ENCODE measurements at places on chromosomes 5 and 9.

DNA sequence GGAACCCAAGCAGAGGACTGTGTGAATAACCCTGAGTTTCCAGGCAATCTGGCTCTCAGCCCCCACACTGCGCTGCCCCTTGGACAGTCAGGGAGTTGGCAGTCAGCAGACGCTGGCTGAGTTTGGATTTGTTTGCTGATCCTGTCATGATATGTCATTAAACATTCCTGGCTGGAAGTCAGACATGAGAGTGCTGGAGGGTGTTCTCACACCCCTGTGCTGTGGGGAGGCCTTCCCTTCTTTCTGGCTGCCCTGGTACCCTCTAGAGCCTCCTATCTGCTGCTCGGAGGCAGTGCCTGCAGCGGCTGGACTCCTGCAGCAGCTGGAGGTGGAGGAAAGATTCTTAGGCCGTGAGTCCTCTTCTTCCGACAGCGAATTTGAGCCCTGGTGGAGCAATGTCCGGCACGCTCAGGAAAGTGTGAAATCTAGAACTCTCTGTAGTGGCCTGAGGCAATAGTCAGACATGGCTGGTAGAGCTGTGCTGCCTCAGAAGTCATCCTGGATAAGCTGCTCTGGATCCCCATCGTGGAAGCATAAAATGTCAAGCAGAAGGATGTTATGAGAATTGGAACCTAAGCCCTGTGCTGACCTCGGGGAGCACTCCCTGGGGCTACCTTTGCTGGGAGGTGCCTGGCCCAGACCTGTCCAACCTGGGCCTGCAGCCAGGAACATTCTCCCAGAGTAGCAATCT lies 72.0 kb downstream of the PDE8B start:
- DNase-seq, result no peak

GRCh38 chr9:7899753-7900152 lies 100.2 kb upstream of the DMAC1 start:
- no peak for DNase-seq

DNA sequence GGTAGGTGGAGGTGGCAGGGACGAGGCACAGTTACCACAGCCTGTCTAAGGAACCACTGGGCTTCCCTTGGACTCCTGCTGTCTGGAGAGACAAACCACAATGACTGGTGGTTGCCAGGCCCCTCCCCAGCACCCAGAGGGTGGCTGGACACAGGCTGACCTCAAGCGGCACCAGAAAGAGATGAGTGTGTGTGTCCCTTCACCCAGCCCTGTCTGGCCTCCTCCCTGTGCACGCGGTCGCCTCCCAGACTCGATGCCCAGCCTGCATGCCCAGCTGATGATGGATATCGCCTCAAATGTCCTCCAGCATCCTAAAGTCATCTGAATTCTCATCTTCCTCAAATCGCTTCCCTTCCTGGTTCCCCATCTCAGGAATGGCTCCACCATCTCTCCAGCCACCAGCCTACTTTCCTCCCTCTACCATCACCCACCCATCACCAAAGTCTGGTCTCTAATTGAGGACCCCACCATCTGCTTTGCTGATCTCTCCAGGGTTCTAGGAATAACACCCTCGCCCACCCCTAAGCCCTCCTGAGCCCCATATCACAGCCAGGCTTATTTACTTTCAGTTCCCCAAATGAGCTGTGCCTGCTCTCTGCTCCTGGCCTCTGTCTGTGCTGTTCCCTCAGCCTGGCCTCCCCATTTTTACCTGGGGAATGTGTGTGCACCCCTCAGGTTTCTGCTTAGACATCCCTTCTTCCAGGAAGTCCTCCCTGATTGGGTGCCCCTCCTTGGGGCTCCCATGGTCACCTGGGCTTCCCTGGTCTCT lies 52.5 kb upstream of the GGTA1 start:
- DNase-seq, result no peak

DNA sequence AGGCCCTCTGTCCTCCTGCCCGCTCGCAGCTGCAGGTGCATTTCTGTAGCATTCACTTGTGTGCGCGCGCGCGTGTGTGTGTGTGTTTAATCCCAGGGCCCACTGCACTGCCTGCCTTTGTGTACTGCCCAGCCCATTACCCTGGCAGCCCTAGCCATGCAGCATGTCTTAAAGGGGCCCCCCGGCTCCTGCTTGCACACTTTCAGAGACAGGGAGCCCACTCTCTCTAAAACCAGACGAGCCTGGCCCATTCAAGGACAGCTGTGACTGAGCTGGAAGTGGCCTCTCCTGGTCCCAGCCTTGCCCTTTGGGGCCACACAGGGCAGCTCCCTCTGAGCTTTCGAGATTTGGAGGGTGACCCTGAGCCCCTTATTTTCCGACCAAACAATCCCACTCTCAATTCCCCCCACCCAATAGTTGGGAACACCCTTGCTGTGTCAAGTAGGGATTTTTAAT lies 98.9 kb downstream of the DAB2IP start:
- DNase-seq, result no peak

- no peak for DNase-seq
These were observed 24.0 kb upstream of the SLC9A3 start for GRCh38 chr5:548256-548655.

DNA sequence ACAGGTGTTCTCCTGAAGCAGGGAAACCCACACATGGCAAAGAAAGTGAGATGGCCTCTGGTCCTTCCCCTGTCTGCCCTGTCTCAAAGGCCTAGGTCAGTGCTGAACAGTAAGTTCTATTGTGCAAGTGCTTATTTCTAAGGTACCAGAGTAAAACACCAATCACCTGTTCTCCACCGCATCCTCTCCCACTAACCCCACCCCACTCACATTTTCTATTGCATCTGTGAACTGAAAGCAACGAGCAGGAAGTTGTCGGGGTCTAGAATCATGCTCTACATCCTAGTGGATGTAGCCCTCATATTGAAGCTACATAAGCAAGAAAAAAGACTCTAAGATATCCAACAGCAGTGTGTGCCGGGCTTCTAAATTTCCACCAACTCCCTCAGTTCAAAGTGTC lies 265.9 kb downstream of the ENC1 start:
- DNase-seq, result no peak

GRCh38 chr9:84851935-84852585 lies 182.5 kb downstream of the NTRK2 start:
- peak; percentile 95 for DNase-seq

DNA sequence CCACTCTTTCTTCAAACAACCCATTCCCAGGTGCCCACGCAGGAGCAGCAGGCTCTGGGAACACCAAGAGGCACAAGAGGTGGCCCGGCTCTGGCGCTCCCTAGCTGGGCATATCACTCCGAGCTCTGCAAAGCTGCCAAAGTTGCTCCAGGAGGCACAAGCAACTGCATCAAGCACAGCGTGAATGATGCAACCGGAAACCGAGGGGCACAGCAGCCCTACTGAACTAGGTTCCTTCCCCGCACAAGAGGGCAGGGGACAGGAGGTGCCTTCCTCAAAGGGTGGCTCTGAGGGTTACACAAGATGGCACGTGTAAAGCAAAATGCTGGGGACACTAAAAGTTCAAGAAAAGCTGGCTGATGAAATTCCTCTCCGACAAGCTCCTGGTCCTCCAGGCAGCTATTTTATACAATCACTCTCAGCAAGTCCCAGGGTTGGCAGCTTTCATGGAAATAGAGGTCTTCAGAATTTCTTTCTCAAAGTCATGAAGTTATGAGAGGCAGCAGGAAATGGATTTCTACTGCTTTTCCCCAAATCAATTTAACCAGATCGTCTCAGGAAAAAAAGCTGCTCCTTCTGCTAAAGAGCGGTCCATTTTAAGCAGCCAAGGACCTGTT lies 22.9 kb downstream of the PSMB7 start:
- no peak for DNase-seq

- no peak for DNase-seq
These were observed 67.7 kb upstream of the FCN1 start for GRCh38 chr9:134985451-134985850.

- no peak for DNase-seq
These were observed 69.8 kb upstream of the EGFLAM start for GRCh38 chr5:38188591-38188990.

GRCh38 chr9:127223810-127224177 lies 40.8 kb upstream of the GARNL3 start:
- no peak for DNase-seq

- peak; percentile 6 for DNase-seq
These were observed 89.6 kb downstream of the PRDM6 start for GRCh38 chr5:123178683-123179082.

DNA sequence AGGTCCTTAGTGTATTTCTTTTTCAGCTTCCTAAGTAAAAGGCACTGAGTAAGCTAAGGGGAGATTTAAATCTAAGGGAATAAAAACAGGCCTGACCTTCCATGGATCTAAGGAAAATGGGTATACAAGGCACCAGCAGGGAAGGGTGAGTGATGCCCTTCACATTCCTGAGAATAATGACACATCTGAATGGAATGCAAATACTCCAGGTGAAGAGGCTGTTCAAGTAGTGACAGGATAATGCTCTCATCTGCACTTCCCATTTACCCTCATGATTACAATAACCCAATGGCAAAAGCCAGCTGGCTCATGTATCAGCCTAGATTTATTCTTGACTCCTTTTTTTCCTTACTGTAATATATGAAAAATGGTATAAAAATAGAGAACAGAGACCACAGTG lies 216.2 kb upstream of the ACTBL2 start:
- no peak for DNase-seq

GRCh38 chr5:168750926-168751325 lies 171.8 kb upstream of the PANK3 start:
- DNase-seq, result no peak

DNA sequence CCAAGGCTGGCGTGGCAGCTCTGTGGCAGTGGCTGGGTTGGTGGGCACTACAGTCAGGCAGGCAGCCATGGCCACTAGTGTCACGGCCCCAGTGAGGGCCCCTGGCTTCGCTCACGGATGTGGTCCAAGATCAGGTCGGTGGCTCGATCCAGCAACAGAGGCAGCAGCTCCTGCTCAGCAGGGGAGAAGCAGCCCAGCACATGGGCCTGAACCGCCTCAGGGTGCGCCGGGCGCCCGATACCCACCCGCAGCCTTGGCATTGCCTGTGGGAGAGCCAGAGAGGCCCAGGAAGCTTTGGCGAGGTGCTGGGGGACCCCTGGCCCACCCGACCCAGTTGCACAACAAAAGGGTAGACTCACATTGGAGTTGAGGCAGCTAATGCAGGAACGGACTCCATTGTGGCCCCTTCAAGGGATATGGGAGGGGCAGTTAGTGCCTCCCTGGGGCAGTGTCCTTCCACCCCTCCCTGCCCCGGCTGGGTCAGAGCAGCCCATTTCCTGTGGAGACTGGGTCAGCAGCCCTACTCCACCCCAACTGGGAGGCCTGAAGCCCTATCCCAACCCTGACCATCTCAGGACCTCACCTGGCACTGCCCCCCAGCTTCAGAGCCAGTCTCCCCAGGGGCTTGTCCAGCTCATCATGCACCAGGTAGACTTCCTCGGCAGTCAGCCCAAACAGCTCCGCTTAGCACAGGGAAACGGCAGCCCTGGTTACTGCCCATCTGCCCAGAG lies 1.3 kb downstream of the PTRH1 start:
- no peak for DNase-seq

DNA sequence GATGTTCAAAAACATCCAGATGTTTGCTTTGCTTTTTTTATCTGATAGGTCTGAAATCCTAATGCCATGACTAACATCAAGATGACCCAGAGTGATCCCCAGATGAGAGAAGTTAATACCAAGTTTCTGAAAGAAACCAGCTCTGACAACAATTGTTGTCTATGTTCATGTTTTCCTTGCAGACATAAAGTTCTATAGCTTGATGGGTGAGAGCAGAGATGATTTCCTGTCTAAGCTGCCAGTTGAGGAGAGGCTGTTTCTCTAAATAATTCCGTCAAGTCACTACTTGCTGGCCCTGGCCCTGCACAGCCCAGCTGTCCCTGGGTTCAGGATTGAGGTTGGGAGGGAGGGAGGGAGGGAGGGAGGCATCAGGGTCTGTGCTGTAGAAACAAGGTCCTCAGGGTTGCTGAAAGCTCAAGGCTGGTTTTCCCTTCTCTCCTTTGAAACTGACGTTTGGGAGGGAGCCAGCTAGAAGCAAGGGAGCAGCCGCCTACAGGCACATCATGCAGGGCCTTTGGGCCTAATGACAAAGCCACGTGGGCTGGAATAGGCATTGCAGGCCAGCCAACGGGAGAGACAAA lies 3.9 kb downstream of the SPARC start:
- no peak for DNase-seq

GRCh38 chr9:26950521-26950920 lies 3.5 kb upstream of the PLAA start:
- no peak for DNase-seq

- DNase-seq, result no peak
These were observed 56.4 kb downstream of the PFDN1 start for GRCh38 chr5:140246378-140247122.

- DNase-seq, result no peak
These were observed 58.6 kb upstream of the TNFSF15 start for GRCh38 chr9:114864471-114864870.

- DNase-seq, result no peak
These were observed 24.7 kb upstream of the IFNE start for GRCh38 chr9:21506626-21507482.

- DNase-seq, result no peak
These were observed 246.5 kb downstream of the SYK start for GRCh38 chr9:91047993-91048607.

DNA sequence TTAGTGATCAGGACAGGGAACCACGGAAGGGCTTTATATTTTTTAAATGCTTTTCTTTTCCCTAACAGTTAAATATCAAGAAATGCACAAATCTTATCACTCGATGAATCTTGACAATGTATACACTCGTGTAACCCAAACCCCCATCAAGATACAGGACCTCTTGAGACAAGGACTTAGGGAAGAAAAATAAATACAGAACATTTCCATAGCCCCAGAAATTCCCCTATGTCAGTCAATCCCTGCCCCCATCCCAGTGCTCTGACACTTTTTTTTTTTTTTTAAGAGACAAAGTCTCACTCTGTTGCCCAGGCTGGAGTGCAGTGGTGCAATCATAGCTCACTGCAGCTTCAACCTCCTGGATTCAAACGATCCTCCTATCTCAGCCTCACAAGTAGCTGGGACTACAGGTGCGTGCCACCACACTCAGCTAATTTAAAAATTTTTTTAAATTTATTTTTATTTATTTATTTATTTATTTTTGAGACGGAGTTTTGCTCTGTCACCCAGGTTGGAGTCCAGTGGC lies 2.7 kb downstream of the SPINK4 start:
- no peak for DNase-seq

GRCh38 chr5:148848393-148849031 lies 22.1 kb downstream of the ADRB2 start:
- DNase-seq, result no peak

DNA sequence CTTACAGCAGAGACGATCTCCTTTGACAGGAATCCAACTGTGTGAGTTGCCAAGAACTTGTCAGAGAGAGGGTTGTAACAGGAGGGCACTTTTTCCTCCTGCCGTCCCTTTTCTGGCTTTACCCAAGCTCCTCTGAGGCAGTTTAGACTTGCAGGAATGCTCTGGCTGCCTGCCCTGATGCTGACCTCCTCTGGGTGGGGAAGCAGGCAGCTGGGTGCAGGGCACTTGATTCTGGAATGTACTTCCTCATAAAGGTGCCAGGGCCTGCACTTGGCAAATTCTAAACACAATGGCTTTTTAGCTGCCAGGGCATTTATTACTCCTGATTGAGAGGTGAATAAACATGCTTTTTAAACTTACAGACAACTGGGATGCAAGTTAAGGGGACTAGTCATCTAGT lies 190.4 kb downstream of the EPB41L4A start:
- no peak for DNase-seq

GRCh38 chr9:134360180-134360759 lies 34.0 kb downstream of the RXRA start:
- DNase-seq, result peak; percentile 35

- DNase-seq, result no peak
These were observed 79.1 kb downstream of the MROH2B start for GRCh38 chr5:40991981-40992559.
